Upper lobe of right lung (tissue), 1 donor: ENCODE measurements at places on chromosomes 3 and 15. TPM values are rescaled to one million over a fixed set of nuclear protein-coding genes. Genes with fewer than 3 reads are reported as not detected.

GRCh38 chr3:82520846-82521245 is 759.4 kb upstream of the GBE1 start:
- H3K4me3 ChIP-seq, result no peak overlapping the region
- no peaks in the 10 kb centered on the region for H3K36me3 ChIP-seq
- H3K4me1 ChIP-seq, result no peaks in the 10 kb centered on the region
- no peak overlapping the region for H3K27ac ChIP-seq
- no peak for DNase-seq

DNA sequence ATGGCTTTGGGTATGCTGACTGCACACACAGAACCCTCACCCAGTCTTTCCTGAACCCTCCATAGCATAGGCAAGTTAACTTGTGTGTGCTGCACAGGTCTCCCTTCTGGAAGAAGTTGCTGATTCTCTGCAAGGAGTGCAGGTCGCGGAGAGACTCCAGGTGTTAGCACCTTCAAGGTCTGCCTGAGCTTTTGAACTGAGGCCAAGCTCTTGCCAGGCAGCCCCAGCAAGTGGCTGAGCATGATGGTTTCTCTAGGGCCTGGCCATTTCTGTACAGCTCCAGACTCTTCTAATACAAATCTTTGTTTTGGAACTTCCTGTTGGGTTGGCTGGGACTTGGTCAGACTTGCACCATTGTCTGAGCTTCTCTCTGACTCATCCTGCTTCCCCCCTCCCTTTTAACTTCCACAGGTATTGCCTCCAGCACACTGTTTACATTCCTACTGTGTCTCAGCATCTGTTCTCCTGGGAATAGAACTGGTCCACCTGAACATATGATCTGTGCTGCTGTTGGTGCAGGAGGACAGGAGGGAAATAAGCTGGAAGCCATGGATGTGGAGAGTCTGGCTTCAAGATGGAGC is 53.3 kb downstream of the KY start:
- no peaks in the 10 kb centered on the region for H3K4me1 ChIP-seq
- H3K36me3 ChIP-seq, result no peaks in the 10 kb centered on the region
- no peak overlapping the region for H3K4me3 ChIP-seq
- no peak for DNase-seq

DNA sequence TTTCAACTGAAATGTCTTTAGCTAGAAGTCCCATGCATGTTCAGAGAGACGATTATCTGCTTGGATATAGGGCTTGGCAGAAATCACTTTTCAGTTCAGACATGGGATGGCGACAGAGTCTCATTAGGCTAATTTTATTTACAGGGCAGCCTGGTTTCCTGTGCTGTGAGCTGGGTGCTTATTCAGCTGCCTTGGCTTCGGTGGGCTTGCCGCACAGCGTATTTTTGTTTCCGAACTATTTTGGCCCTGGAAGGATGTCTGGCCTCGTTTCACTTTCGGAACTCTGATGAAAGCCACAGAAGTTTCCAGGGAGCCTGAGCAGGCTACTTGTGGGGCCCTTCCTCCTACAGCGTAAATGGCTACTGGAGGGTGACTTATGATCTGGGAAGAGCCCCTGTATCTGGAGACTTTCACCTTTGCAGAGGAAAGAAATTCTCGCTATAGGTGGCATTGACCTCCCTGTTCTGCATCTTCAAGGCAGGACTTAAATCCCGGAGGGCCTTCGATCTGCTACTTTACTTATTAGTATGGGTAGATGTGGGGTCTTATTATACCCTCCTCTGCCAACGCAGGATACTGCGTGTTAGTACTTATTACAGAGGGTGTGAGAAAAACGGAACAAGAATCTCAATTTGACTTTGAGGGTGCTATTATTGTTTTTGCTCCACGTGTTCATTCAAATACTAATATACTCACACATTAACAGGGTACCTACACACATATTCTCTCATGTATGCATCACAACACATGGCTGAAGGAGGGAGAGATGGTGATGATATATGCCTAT is 364.0 kb upstream of the RBMS3 start:
- no peak for DNase-seq
- peaks cover 14% of the 10 kb centered on the region for H3K4me1 ChIP-seq
- peak overlapping the region; percentile 21 for H3K4me3 ChIP-seq
- H3K27me3 ChIP-seq, result no peaks in the 10 kb centered on the region
- no peaks in the 10 kb centered on the region for H3K36me3 ChIP-seq

- no peaks in the 10 kb centered on the region for H3K4me1 ChIP-seq
- H3K4me3 ChIP-seq, result no peak overlapping the region
- no peak for DNase-seq
- H3K36me3 ChIP-seq, result peaks cover 71% of the 10 kb centered on the region
Measured at GRCh38 chr3:48962340-48962739, 27.7 kb upstream of the P4HTM start.

DNA sequence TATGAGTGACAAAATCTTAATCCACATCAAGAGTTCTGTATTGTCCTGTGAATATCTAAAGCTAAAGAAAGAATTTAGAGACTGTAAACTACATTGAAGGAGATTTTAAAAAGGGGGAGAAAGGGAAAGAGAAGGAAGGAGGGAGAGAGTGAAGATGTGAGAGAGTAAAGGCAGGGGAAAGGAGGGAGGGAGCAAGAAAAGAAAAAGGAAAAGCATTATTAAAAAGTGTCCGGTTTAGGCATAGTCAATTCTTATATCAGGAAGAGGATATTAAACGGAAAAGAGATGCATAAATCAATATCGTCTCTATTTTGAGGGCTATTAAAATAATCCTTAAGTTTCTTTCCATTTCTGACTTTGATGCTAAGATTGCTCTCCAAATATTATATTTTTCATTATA is 332.1 kb downstream of the ROBO2 start:
- no peak for DNase-seq
- no peak overlapping the region for H3K27ac ChIP-seq
- H3K36me3 ChIP-seq, result no peaks in the 10 kb centered on the region
- H3K27me3 ChIP-seq, result no peaks in the 10 kb centered on the region
- no peaks in the 10 kb centered on the region for H3K4me1 ChIP-seq

- H3K27ac ChIP-seq, result no peak overlapping the region
- DNase-seq, result no peak
- no peaks in the 10 kb centered on the region for H3K36me3 ChIP-seq
- no peak overlapping the region for H3K4me3 ChIP-seq
- H3K27me3 ChIP-seq, result no peaks in the 10 kb centered on the region
- peaks cover 6% of the 10 kb centered on the region for H3K4me1 ChIP-seq
Measured at GRCh38 chr3:14299767-14300166, 102.6 kb upstream of the SLC6A6 start.

Gene COL6A6
- 34.8 TPM for total RNA-seq

GRCh38 chr15:95284933-95285421 is 1045.5 kb upstream of the NR2F2 start:
- H3K27me3 ChIP-seq, result no peaks in the 10 kb centered on the region
- H3K4me1 ChIP-seq, result no peaks in the 10 kb centered on the region
- H3K27ac ChIP-seq, result peak overlapping the region; percentile 38
- no peak for DNase-seq
- no peak overlapping the region for H3K4me3 ChIP-seq
- H3K36me3 ChIP-seq, result no peaks in the 10 kb centered on the region
